Amniotic stem cell (primary cell): ENCODE measurements at places on chromosomes 6 and 20.

DNA sequence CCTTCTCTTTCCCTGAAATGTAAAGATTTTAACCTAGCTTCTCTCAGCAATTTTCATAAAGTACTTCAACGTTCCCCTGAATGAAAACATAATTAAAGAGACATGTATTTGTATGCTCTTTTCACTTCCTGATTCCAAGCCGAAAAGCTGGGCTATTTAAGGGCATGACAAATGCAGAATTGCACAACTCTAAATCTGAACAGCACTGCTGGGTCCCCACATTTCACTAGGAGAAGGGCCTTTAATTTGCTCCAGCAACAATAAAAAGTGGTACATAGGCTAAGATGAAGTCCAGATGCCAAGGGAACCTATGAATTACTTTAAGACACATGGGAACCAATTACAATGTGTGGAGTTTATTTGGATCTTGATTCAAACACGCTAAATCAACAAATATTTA is 42.0 kb downstream of the IRAK1BP1 start:
- no peak for DNase-seq

- DNase-seq: no peak
These were observed 23.2 kb upstream of the ELOVL2 start for GRCh38 chr6:11067348-11067747.

DNA sequence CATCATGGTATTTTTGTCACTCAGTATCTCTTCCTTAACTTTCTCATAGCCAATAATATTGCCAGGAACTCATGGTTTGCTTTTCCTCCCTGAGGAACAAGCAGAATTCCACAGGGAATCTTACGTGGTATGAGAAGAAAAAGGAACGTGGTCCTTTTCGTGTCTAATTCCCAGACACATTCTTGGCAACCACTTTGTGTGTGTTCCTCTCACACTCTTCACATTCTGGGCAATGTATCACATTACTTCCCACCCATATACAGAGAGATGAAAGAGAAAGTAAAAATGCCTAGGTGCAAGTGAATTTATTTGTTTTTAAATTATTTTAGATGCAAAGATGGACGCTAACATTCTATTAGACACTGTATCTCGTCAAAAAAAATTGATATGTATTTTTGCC is 102.7 kb downstream of the PTPRK start:
- no peak for DNase-seq

DNA sequence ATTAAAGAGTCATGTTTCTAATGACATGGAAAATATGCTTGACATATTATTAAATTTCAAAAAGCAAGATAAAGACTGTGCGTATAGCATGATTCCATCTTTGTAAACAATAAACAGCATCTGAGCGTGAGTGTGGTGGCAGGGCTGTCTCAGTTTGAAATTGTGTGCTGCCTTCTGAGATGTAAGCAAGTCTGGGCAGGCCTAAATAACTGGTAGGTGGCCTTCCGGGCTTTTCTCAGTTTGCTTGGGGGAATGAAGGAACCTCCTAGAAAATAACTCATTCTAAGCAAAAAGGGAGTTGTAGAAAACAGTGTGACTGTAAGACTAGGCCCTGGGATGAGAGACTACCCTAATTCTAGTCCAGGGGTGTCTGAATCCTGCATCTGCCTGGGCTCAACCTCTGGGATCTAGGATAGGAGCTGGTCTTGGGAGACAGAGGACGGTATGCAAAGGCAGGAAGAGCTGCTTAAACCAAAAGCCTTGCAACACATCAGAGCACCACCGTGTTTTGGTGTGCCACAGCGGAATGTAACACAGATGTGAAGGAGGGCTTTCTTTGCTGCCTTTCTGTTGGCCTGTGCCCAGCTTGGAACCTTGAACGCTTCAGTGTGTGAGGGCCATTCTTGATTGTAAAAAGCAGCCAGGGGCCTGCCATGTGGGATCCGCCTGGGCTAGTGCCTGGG is 63.5 kb upstream of the L3MBTL3 start:
- no peak for DNase-seq

DNA sequence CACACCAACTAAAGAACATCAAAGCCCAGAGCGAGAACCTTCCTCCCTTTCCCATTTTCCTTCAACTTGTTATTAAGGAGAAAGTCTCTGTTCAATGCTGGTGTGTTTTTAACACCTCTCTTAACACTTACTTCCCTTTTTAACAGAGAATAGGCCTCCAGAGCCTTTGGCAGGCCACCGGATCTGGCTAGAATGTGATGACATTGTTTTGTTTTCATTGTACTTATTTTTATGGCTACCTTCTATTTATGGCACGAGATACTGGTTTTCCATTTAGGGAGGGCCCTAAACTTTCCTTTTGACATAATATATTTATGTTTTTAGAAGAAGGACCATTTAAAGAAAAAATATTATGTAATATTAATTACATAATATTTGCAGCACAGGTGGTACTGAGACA is 21.6 kb downstream of the TCF15 start:
- DNase-seq: no peak

DNA sequence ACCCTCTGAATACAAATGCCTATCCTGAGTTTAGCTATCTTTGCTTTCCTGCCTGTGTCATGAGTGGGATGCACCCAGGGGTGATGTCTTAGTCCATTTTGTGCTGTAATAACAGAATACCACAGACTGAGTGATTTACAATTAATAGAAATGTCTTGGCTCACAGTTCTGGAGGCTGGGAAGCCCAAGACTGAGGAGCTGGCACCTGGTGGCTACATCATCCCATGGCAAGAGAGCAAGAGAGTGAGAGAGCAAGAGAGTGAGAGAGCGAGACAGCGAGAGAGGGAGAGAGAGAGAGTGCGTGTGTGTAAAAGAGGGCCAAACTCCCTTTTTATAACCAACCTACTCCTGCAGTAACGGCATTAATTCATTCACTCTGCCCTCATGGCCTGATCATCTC is 76.8 kb downstream of the PRDM1 start:
- no peak for DNase-seq

- no peak for DNase-seq
These were observed 334.7 kb upstream of the FLRT3 start for GRCh38 chr20:14672066-14672465.

DNA sequence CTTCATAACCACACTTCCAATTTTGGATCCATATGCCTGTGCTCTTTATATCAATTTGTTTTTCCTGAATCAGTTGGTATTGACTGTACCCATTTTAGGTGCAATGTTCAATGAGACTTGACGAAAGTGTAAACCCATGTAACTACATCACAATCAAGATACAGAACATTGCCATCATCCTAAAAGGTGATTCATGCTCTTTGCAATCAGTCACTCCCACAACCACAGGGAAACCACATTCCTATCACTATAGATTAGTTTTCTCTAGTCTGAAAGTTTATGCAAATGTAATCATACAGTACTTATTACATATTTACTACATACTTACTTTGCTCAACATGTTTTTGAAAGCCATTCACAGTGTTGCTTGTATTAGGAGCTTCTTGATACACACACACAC is 167.4 kb downstream of the ADGRG6 start:
- no peak for DNase-seq

- DNase-seq: no peak
These were observed 502.4 kb downstream of the LMBRD1 start for GRCh38 chr6:69294407-69294806.

GRCh38 chr20:46635514-46636136 is 15.6 kb downstream of the SLC13A3 start:
- no peak for DNase-seq

DNA sequence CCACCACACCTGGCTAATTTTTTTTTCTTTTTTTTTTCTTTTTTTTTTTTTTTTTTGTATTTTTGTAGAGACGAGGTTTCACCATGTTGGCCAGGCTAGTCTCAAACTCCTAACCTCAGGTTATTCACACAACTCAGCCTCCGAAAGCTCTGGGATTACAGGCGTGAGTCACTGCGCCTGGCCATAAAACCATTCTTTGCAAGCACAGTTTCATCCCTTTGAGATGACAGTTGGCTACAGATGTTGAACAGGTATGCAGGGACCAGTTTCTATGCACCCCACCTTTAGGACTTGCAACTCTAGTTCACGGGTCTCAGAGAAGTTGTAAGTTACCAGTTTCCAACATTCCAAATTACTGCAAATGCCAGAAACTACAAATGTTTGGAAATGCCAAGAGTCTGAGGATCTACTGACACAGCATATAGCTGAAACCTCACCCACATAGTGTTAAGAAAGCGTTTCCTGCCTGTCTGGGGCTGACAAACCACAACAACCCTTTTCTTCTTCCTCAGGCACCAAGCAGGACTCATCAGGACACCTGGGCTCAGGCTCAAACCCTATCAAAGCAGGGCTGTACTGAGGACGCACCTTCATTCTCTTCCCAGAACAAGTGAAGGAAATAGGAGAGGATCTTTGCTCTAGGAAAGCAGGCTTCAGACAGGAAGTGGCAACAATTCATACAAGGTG is 22.9 kb downstream of the ARHGAP18 start:
- DNase-seq: no peak

- no peak for DNase-seq
These were observed 62.2 kb upstream of the PLN start for GRCh38 chr6:118485601-118486550.

DNA sequence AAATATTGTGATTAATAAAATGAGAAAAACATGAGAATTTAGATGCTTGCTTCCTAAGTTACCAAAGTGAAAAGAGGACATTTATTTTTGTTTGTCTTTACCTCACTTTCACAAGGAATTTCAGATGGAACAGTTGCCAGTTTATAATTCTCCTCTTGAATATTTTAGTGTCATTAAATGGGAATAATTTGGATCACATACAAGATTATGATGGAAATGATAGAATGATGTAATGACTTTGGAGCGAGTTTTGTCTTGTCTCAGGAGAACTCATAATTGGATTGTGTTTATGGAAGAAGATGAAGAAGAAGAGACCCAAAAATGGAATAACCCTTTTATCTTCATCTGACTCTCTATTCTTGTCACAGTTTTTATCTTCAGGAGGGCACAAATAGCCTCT is 172.9 kb upstream of the FLRT3 start:
- DNase-seq: no peak

DNA sequence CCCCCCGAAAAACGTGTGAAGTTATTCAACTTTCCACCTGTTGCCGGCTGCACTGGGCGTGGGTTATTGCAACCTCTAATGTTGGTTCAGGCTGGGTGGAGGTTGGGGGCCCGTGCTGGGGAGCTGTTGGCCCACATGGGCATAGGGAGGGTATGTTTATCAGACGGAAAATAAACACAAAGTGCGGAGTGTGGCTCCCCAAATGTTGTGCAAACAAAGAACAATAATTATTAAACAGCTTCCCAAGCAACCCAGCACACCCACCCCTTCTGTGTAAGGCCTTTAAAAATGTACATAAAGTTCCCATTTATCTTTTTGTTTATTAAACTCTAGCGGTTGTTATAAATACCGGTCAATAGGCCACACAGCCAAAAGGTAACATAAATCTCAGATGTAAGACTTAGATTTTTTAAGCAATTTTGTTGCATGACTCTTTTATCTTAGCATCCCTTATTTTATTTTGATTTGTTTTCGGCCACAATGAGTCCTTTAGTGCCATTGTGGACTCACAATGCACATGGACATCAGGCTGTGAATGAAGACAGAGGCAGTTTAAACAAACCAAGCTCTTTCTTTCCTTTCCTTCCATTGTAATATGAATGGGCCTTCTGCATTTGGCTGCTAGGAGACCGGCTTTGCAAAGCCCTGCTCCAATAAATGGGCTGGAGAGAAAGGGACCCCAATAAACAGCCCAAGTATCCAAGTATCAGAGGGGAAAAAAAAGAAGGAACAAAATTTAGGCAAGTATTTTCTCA is 6.9 kb upstream of the DLL1 start:
- no peak for DNase-seq

DNA sequence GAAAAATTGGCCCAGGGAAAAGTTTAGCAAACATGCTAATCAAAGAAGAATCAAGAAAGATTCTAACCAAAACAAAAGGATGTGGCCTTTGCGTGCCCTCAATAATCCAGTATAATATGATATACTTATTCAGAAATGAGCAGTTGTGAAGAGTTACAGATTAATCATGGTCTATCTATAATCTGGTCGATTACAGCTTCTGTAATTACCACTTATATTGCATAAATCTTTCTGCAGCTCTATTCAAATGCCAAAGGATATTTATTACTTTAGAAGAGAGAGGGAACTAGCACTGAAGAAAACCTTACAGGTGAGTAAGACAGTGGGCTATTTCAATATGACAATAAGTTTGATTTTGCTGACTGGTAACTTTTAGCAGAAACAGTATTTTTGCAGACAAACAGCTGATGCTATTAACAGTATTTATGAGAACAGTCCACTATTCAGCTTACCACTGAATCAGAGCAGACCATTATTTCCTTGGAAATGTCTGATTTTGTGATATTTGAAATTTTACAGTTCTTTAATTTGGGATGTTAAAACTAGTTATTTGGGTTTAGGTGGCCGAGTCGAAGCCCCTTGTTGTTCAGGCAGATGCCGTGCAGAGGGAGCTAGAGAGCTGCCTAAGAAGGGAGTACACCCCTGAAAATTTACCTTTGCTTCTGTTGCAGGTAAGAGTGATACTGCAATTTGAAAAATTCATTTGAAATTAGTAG is 92.2 kb downstream of the CEP57L1 start:
- peak; percentile 3 for DNase-seq

DNA sequence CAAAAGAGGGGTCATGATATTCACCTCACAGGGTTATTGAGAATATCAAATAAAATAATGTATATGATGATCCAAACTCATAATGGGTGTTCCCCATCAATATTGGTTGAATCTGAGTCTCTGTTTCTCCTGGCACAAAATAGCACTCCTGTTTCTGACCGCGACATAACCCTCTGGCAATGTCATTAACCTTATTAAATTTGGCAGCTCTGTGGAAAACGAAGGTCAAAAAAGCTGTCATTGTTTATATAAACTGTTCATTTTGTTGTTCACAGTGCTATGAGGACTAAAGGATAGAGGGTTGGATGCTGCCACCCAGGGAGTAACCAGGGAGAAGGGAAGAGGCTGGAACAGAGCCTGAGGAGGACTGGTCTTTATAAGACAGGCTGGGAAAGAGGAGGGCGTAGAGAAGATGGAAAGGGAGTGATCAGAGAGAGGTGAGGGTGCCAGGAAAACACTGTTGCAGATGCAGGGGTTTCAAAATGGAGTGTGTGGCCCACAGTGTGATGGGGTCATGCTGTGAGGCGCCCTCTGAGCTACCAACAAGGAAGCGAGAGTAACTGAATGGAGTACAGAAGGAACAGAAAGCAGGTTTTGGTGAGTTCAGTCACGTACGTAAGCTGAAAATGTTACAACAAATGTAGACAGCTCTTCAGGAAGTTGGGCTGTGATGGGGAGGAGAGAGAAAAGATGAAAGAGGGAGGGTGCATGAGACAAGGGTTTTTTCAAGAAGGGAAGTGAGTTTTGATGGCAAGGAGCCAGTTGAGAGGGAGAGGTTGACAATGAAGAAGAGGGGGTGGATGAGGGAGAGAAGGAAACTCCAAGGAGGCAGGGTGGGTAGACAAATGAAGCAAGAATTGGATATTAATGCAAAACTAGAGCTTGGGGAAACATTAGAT is 251.6 kb upstream of the TAB2 start:
- DNase-seq: no peak

DNA sequence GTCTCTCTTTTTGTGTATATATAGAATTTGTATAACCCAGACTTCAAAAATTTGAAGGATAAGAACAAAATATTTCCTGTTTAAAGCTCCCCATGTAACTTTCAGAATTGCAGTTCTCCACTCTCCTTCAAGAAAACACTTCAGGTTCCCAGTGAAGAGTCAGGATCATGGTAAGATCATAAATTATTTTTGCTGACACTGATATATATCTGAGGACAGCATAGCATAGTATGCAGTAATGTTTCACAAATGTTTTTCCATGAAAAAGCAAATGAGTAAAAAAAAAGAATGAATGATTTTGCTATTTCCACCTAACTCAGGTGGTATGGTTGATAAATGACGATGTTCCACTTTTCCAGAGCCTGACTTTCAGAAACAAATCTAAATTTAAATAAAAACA is 545.6 kb upstream of the EPHA7 start:
- no peak for DNase-seq

GRCh38 chr6:56232436-56232835 is 14.9 kb downstream of the COL21A1 start:
- no peak for DNase-seq
